Suppressor macrophage (primary cell): ENCODE measurements at places on chromosomes 3 and 15.

GRCh38 chr3:11565072-11565471, 78.6 kb downstream of the VGLL4 start:
- no peak for DNase-seq

GRCh38 chr3:61979638-61980037, 393.7 kb downstream of the FEZF2 start:
- no peak for DNase-seq

DNA sequence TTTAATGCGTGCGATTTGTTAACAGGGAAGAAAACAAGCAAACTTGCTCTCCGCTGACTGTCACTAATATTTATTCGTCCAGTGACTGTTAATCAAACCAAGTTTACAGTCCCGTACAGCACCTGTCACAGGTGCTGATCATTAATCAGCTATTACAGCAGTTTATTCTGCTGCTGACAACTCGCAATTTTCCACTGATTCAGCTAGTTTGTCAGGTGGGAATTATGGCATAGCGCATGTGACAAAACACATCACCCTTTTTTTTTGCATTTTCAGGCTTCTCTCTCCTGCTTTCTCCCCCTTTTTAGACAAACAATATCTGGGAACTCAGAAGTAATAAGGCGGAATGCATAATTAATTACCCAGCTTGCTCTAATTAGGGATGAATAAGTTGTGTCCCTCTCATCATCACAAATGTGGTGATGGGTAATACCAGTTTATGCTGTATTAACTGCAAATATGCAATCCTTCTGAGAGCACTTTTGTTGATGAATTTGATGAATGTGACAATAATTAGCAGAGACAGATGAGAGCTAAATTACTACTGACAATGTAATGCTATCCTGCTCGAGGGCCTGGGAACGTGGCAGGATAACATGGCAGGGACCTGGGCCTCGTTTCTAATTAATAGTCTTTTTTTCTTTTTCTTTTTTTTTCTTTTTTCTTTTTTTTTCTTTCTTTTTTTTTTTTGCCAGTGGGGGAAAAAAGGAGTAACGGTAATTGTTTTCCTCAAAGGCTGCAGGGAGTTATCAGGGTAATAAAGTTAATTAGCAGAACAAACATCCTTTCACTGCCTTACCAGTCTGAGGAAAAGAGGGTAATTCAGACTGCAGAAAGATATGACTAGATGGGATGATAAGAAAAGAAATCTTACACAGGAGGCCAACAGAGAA, 150.3 kb upstream of the SOX2 start:
- DNase-seq = no peak

GRCh38 chr3:39126532-39127071, 19.1 kb downstream of the TTC21A start:
- peak; percentile 59 for DNase-seq

DNA sequence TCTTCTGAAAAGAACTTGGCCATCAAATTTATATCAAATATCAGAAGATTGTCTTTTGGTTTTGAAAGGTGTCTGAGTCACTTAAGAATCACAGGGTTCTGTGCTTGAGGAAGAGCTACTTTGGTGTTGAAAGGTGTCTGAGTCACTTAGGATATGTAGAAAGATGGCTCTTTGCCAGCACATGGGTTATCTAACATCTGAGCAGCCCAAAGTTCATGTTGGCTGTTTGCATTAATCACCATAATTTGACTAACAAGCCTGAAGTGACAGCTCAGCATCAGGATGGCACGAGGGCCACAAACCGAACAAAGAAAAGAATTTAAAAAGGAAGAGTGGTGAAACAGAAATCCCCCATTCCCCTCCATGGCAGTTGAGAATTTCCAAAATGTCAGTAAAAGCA, 190.5 kb upstream of the CMC1 start:
- peak; percentile 4 for DNase-seq

- DNase-seq = no peak
Measured at GRCh38 chr3:116341899-116342298, 103.4 kb downstream of the LSAMP start.

- DNase-seq = no peak
Measured at GRCh38 chr3:187992609-187993008, 161.3 kb upstream of the LPP start.

DNA sequence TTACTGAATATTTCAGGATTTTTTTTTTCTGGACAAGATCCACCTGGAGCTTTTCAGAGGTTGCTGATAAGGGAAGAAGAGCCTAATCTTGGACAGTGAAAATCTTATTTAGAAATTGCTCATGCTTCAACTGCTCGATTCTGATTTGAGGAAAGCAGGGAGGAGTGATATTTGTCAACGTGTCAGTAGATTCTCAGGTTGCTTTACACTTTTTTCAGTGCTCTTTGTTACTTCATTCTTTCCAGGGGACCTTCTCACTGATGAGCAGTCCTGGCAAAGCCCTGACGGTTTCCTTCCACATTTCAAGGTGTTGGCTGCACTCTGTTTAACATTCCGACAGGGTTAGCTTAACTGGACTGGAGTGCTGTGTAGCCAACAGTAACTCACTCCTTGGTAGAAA, 24.1 kb upstream of the RARB start:
- no peak for DNase-seq

DNA sequence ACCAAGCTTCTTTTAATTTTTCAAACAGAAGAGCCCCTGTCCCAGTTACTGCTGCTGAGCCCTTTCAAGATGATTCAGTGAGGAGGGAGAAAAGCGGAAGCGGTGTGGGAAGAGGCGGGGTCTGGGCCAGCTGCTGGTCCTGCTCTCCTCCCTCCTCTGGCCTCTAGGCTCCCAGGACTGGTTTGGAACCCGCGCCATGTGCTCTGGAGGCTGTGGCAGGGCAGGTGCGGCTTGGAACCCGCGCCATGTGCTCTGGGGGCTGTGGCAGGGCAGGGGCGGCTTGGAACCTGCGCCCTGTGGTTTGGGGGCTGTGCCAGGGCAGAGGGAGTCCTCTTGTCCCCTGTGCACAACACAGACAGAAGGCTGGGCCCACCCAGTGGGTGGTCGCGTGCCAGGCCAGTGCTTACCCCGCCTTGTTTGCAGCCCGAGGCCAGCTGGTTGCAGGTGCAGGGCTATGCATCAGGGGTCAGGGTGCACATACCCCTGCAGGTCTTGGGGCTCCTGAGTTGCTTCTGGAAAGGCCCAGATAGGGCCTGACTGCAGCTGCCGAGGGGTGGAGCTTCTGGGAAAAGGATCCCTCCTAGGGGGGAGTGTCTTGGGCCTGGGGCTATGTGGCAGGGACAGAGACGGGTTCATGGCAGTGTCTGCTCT, 12.2 kb downstream of the ALG1L2 start:
- DNase-seq = peak; percentile 68

GRCh38 chr15:79872358-79873017, 24.3 kb downstream of the MTHFS start:
- DNase-seq = peak; percentile 60

GRCh38 chr3:55868347-55868746, 381.2 kb upstream of the WNT5A start:
- no peak for DNase-seq

DNA sequence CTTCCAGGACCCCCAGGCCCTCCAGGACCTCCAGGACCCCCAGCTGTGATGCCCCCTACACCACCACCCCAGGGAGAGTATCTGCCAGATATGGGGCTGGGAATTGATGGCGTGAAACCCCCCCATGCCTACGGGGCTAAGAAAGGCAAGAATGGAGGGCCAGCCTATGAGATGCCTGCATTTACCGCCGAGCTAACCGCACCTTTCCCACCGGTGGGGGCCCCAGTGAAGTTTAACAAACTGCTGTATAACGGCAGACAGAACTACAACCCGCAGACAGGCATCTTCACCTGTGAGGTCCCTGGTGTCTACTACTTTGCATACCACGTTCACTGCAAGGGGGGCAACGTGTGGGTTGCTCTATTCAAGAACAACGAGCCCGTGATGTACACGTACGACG, 22.1 kb upstream of the CMSS1 start:
- no peak for DNase-seq

- no peak for DNase-seq
Measured at GRCh38 chr15:49868348-49868747, 247.5 kb downstream of the DTWD1 start.

GRCh38 chr3:113791381-113791780, 44.5 kb downstream of the ATP6V1A start:
- no peak for DNase-seq

- no peak for DNase-seq
Measured at GRCh38 chr3:167783781-167784180, 48.3 kb downstream of the SERPINI1 start.

- DNase-seq = no peak
Measured at GRCh38 chr3:112740835-112741234, 99.9 kb upstream of the CCDC80 start.

- no peak for DNase-seq
Measured at GRCh38 chr3:51934991-51935885, 6.5 kb downstream of the RRP9 start.

GRCh38 chr3:188832146-188832545, 339.6 kb upstream of the TPRG1 start:
- no peak for DNase-seq

DNA sequence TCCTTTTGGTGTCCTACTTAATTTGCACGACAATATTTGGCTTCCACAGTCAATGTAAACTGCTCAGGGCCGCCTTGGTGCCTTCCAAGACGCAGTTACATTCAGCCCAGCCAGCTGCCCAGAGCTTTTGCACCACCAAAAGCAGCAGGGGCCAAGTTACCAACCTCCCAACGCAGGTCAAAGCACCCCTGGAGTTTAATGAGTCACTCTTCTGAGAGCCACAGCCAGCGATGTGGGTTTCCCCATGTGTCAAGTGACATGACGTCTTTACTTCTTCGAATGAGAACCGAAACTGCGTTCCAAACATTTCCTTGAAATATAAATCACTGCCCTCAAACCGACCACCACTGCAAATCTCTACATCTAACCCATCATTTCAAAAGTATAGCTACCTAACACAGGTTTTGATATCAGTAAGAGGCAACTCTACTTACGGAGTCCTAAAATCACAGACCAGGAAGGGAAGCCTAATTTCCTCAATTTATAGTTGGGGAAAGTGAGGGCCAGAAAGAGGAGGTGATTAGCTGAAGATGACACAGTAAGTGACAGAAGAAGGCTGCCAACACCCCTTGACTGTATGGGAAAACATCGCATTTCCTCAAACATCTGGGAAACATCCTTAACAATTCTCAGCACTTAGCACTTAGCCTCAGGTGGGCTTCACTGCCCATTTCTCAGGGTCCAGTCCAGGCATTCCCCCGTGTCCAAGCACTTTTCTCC, 24.5 kb downstream of the MB21D2 start:
- peak; percentile 92 for DNase-seq

DNA sequence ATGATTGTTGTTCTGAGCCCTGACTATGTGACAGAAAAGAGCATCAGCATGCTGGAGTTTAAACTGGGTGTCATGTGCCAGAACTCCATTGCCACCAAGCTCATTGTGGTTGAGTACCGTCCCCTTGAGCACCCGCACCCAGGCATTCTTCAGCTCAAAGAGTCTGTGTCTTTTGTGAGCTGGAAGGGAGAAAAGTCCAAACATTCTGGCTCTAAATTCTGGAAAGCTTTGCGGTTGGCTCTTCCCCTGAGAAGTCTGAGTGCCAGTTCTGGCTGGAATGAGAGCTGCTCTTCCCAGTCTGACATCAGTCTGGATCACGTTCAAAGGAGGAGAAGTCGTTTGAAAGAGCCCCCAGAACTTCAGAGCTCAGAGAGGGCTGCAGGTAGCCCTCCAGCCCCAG, 142.0 kb downstream of the IL1RAP start:
- DNase-seq = no peak

GRCh38 chr15:94930960-94931359, 699.6 kb downstream of the MCTP2 start:
- no peak for DNase-seq

DNA sequence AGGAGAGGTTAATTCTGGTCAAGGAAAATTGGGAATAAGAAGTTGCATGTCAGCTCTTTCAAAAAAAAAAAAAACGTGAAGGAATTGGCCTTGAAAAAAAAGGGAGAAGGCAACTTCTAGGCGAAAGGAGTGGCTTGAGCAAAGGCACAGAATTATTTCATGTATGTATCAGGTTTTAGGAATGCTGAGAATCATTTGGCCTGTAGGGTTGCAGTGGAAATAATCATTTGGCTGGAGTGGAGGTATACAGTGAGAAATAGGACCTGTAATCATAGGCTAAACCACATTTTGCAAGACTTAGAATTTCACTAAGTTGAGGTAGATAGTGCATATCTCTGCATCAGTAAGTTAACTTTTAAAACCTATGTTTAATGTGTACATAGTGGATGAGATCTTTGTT, 54.9 kb downstream of the EPHA6 start:
- no peak for DNase-seq

GRCh38 chr15:35442742-35443141, 103.2 kb downstream of the DPH6 start:
- DNase-seq = peak; percentile 72

DNA sequence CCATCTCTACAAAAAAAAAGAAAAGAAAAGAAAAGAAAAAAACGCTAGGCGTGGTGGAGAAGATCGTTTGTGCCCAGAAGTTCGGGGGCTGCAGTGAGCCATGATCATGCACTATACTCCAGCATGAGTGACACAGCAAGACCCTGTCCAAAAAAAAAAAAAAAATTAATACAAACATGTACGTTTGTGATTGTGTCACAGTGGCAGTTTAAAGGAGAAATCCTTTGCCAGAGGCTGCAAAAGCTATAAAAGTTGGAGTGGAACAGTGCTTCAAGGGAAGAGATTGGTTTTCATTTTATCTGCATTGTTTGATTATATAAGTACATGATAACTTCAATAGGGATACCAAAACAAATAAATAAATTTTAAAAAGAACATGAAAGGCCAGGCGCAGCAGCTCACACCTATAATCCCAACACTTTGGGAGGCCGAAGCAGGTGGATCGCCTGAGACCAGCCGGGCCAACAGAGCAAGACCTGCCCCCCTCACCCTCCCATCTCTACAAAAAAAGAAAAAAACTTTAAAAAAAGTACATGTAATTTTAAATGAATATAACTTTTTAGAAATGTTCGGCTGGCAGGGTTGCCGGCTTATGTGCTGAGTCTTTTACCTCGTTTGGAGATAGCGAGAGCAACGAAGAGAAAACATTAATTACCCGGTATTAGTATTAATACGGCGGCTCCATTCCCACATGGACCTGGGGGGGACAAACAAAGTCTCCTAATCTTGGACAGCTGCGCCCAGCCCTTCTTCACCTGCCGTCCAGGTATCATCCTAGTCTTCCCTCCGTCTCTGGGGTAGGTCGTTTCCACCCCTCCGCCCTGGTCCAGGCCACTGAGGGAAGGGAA, 573 bp upstream of the DIS3L start:
- DNase-seq = no peak

- peak; percentile 28 for DNase-seq
Measured at GRCh38 chr3:132038198-132038825, 3.5 kb upstream of the CPNE4 start.

DNA sequence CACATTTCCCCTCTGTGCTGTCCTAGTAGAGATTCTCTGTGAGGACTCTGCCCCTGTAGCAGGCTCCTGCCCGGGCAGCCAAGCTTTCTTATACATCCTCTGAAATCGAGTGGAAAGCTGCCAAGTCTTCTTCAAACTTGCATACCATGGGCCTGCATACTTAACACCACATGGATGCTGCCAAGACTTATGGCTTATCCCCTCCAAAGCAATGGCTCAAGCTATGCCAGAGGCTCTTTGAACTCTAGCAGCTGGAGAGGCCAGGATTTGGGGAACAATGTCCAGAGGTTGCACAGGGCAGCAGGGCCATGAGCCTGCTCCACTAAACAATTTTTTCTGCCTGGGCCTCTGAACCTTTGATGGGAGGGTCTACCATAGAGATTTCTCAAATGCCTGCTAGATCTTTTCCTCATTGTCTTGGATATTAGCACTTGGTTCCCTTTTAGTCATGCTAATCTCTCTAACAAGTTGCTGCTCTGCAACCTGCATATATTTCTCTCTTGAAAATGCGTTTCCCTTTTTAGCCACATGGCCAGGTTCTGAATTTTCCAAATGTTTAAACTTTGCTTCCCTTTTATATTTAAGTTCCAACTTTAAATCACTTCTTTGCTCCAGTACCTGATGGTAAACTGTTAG, 6.1 kb upstream of the PLSCR4 start:
- DNase-seq = no peak
